Spinal cord (tissue), 10 donors: ENCODE measurements at places on chromosomes 6 and 20.

DNA sequence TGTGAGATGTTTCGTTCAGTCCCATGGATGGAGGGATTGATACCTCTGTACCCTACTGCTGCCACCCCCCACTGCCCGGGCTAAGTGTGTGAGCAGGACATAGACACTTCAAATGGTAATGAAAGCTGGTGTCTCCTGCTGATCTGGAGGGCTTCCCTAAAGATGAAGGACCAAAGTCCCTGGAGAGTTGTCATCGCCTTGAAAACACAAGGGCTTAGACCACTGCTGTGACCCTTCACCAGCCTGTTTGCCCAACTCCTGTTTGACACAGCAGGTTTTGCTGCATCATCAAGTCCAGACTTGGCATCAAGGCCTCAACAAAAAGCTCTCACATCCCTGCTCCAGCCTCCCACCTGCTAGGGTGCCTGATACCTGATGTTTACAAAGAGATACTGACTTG is 57.9 kb upstream of the FAM8A1 start:
- no peak for DNase-seq

- no peak for DNase-seq
Observed at GRCh38 chr6:38713812-38714211, 1.3 kb upstream of the DNAH8 start.

GRCh38 chr6:160837146-160837545 is 135.1 kb downstream of the PLG start:
- no peak for DNase-seq

GRCh38 chr20:8012724-8013123 is 6.8 kb downstream of the TMX4 start:
- DNase-seq: no peak

- peak; percentile 17 for DNase-seq
Observed at GRCh38 chr6:133460101-133460500, 218.9 kb downstream of the EYA4 start.

GRCh38 chr6:161044335-161044734 is 52.8 kb downstream of the MAP3K4 start:
- no peak for DNase-seq

DNA sequence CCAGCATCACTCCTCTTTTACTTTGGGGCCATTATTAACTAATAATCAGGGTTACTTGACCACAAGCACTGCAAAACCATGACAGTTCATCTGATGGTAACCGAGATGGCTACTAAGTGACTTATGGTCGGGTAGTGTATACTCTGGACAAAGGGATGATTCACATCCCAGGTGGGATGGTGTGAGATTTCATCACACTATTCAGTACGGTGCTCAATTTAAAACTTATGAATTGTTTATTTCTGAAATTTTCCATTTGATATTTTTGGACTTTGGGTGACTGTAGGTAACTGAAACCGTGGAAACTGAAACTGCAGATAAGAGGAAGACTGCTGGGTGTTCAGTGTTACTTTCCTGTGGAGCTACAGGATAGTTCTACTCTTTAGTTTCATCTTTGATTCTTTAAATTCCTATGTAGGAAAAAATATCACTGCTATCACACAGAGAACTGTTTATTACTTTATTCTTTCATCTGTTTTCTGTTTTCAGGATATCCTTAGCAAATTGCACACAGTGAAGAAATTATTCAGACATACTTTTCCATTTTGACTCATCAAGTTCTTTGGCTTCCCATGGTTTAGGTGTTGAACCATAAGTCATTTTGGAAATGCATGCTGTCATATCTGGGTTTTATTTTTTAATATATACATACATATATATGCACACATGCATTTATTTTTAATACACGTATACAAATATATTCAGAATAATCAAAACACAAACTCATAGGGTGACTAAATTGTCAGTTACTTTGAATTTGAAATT is 59.1 kb upstream of the C20orf144 start:
- DNase-seq: no peak

DNA sequence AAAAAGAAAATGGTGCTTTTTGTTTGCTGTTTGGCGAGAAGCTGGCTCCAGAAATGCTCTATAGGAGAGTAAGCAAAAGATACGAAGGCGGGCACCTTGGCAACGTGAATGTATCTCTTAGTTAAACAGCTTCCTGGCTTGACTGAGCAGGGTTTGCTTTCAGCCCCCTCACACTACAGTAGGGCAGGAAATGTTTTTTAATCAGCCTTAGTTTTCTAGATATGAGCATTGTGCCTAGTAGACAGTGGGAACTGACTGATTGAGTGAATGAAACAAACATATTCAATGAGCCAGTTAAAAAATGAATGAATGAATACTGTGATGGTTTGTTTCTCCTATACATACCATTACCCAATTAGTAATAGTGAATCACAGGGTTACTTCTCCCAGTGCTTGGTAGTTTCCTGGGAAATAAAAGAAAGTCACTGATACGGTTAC is 19.9 kb downstream of the CAP2 start:
- DNase-seq: no peak

DNA sequence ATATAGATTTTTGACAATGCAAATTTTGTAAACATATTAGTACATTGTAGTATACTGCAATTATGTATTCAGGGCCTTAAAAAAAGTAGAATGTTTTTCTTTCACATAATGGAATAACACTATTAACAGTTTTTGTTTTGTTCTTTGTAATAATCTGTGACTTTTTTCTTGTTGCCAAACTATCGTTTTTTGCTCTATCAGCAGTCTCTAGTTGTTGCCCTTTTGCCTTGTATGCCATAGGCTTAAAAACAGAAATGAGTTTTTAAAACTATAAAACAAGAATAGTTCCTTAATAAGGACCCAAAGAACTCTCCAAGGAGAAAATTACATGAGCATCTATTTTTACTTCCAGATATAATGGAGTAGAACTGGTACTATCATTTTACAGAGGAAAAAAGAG is 29.5 kb downstream of the REPS1 start:
- no peak for DNase-seq

DNA sequence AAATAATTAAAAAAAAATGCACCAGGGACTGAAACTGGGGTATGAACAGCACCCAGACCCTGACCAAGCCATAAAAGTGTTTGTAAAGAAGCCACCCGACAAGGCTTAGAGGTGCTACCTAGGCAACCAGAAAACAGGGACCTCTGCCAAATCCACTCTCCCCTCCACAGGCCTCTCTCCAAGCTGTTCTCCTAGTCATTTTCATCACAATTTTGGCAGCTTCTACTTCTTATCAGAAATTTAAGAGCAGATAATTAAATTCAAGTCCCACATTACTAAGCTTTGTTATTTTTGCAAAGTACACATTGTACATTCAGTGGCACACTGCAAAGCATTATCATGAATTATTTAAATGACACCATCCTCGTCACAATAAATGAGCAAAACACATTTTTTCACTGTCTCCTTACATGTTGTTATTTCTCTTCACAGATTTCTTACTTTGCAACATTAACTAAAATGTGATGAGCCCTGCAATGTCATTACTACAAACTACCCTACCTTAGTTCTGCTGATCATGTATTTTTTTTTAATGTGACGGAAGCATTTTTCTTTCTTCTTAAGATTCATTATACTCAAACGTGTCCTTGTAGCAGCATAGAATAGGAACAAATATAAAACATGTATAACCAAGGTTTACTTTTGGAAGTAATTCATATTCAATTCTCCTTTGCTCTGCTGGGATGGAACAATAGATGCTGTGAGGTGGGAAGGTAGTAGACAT is 38.1 kb downstream of the ECT2L start:
- peak; percentile 27 for DNase-seq

DNA sequence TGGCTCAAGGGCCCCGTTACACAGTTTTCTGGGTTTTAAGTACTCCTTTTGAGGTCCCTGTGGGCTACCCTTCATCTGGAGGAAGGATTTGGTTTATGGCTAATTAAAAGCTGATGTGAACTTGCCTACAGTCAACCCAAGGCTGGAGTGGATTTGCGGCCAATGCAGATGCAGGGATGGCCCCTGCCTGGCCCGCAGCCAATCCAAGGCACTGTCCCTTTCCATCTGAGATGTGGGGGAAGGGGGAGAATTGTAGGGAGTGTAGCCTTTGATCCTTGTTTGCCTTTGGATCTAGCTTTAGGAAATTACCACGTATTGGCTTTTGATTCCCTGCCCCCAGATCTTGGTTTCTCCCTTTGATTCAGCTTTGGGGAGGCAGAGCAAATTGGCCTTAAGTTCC is 128.0 kb upstream of the GGTLC1 start:
- no peak for DNase-seq

- no peak for DNase-seq
Observed at GRCh38 chr6:154683756-154684523, 49.3 kb upstream of the SCAF8 start.

DNA sequence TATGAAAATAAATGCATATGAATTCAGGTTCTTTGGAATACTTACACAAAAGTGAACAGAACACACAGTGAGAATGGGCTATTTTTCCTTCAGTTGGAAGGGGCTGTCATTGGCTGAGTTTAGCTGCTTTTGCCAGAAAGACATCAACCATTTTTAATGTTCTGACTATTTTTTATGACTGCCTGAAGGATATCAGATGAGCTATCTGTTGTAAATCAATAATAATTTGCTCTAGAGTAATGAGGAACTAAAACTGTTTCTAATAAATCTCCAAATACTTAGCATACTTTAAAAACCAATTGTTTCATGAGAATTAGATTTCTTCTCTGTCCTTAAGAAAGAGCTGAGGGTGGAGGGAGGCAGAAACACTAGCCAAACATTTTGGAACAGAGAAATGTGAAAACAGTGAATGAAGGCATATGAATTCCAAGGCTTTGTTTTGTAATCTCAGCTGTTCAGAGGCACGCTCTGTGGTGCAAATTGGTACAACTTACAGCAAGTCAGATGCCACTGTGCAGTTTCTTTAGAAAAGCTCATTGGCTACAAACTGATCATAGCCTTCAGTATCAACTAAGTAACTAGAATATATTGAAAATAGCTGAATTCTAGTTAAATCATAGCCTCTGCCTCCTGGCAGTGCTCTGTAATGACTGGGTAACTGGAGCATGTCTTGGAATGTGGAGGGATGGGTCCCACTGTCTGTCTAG is 228.9 kb upstream of the JAG1 start:
- DNase-seq: no peak

DNA sequence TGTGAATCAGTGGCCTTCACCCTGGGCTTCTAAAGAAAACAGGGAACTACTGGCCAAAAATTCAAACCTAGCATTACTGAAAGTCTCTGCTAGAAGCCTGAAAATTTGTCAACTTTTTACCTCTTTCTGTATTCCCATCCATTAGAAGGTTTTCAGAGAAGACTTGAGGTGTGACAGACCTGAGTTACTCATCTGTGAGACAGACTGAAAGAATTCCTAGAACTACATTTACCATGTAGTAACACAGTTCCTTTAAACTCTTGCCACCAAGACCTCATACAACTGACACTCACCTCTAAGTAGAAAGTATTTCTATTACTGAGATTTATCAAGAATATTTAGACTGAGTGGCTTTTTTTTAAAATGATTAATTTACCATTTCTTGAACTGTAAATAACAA is 4.5 kb downstream of the DPM1 start:
- DNase-seq: no peak

GRCh38 chr6:127749095-127749494 is 151.8 kb downstream of the THEMIS start:
- no peak for DNase-seq

DNA sequence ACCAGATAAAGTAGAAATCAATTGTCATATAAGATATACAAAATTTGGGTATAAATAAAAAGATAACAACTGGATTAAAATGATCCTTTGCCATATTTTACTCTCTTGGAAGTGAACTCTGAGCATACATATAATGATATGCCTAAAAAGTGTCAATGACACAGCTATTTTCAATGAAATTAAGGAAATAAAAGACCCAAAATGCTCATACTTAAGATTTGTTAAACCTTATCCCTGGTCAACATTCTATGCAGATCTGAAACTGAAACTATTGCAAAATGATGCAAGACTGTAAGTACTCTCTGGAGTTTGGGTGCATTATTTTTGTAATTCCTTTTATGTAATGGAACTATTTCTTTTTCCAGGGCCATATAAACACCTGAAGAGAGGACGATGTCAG is 119.0 kb upstream of the SGK1 start:
- no peak for DNase-seq

GRCh38 chr20:35776513-35777101 is 4.8 kb downstream of the PHF20 start:
- DNase-seq: no peak

DNA sequence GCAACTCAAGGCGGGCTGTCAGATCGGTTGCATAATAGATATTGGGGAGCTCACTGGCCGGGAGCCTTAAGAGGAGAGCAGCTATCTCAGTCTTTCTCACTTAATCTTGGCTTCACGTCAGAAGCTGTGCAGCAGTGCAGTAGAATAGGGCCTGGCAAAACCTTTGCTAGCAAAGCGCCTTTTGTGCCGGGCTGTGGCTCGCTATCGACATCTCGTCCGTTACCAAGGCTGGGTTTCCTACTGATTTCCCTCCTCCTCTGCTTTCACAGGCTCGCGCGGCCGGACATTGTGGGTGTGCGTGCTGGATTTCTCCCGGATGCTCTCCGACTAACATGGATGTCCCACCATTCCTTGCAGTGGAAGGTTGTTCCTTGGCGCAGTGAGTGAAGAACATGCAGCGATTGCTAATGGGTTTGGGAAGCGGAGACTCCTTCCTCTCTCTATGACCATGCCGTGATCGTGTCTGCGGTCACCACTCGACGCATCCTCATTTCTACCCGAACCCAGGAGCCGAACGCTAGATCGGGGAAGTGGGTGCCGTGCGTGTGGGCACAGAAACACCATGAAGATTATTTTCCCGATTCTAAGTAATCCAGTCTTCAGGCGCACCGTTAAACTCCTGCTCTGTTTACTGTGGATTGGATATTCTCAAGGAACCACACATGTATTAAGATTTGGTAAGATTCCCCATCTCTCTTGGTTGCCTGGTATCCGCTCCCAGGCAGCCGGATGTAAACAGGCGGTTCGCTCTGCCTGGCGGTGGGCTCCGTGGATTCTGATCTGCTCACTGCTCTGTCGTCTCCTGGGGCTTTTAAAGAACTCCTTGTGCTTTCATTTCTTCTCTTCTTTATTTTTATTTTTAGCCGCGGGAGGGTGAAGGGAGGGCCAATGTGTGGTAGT is 5.5 kb downstream of the GRIK2 start:
- DNase-seq: peak; percentile 90

GRCh38 chr6:141513830-141514229 is 618.9 kb upstream of the GJE1 start:
- DNase-seq: no peak
